Stromal cell of bone marrow (primary cell): ENCODE measurements at places on chromosomes 2 and 18.

DNA sequence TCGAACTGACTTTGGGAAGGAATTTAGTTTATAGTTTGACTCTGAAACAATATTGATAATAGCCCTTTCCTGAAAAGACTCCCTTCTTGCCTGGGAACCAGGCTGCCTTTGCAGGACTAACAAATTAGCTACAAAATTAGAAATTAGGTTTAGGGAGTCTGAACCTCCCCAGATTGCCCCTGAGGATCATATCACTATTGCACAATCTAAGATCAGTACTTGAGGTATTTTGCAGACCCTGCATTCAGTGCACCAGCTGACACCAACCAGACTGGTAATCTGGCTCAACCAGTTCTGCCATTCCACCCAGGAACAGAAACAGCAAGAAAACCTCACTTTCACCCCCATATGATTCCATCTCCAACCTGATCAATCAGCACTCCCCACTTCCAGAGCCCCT is 131.8 kb upstream of the GALNT5 start:
- no peak for DNase-seq

DNA sequence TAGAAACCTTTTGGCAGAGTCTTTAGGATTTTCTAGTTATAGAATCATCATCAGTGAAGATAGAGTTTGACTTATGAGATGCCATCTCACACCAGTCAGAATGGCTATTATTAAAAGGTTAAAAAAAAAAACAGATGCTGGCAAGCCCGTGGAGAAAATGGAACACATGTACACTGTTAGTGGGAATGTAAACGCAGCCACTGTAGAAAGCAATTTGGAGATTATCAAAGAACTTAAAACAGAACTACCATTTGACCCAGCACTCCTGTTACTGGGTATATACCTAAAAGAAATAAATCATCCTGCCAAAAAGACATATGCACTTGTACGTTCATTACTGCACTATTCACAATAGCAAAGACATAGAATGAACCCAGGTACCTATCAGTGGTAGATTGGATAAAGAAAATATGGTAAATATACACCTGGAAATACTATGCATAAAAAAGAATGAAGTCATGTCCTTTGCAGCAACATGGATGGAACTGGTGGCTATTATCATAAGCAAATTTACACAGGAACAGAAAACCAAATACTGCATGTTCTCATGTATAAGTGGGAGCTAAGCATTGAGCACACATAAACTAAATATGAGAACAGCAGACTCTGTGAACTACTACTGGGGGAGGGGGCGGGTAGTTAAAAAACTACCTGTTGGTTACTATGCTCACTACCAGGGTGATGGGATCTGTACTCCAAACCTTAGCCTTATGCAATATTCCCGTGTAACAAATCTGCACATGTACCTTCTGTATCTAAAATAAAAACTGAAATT is 279.0 kb downstream of the KIAA1328 start:
- DNase-seq = no peak

GRCh38 chr2:172955587-172955986 is 120.1 kb upstream of the MAP3K20 start:
- DNase-seq = no peak

- no peak for DNase-seq
Observed at GRCh38 chr2:175312137-175312536, 130.6 kb upstream of the ATP5MC3 start.

GRCh38 chr2:38330754-38331153 is 46.3 kb downstream of the ATL2 start:
- DNase-seq = no peak

DNA sequence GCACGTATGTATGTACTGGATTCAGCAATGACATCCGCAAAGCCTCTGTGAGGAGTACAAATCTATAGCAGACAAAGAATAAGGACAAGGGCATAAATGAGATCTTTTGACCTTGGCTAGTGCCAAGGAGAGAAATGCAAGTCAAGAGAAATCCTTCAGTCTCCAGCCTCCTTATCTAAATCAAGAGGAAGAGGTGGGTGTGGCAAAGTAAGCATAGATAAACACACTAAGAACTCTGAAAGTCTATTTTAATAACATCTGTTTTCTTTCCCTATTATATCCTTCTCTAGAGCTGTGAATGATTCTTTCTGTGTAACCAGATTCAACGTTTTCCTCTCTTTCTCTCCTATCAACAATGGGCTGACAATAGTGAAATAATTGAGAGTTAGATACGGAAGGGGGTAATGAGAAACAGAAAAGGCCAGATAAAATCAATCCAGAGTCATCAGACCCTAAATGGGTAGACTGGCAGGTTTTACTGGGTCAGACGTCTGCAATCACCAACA is 118.5 kb upstream of the ZFP36L2 start:
- no peak for DNase-seq

GRCh38 chr18:55453186-55453585 is 134.8 kb downstream of the TCF4 start:
- no peak for DNase-seq

- no peak for DNase-seq
Observed at GRCh38 chr18:4353853-4354418, 101.2 kb downstream of the DLGAP1 start.

GRCh38 chr18:78127041-78127440 is 852.6 kb upstream of the SALL3 start:
- DNase-seq = no peak

- DNase-seq = no peak
Observed at GRCh38 chr2:149858901-149859634, 271.5 kb upstream of the MMADHC start.

DNA sequence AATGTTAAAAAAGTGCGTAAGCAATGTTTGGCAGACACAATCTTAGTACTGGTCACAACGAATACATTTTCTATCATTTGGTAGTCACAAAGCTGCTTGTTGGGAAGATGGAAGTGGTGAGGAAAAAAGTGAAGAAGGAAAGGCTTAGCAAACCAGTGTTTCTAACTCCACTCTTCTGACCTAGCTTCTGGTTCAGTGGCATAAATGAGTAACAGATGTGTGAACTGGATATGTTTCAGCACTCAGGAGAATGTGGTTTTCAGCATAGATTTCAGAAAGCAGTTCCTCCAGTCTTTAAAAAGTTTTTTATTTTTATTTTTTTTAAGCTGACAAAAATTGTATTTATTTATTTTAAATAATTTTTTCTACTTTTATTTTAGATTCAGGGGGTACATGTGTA is 357.1 kb downstream of the CPS1 start:
- DNase-seq = peak; percentile 3

GRCh38 chr2:201419986-201420385 is 31.3 kb downstream of the TRAK2 start:
- DNase-seq = no peak

DNA sequence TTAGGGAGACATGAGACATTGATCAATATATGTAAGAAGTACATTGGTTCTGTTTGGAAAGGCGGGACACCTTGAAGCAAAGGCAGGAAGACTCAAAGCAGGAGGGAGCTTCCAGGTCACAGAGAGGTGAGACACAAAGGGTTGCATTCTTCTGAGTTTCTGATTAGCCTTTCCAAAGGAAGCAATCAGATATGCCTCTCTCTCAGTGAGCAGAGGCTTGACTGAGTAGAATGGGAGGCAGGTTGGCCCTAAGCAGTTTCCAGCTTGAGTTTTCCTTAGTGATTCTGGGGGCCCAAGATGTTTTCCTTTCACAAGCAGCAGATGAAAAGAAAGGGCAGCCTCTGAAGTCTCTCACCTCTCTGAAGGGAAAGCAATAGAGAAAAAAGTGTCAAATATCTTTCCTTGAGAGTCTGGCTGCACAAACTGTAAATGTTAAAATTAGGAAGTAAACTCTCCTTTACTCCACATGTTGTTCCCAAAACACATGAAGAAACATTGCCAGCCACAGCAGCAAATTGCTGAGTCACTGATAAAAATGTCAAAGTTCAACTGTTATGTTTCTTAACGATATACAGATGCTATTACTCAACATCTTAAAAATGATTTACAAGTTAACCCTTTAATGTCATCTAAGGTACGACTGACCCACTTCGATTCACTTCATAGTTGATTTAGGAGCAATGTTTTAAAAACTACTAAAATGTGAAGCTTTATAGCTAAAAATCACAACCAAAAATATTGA is 40.3 kb downstream of the CYB5A start:
- DNase-seq = no peak

- DNase-seq = no peak
Observed at GRCh38 chr2:33497221-33497650, 20.8 kb downstream of the RASGRP3 start.

- no peak for DNase-seq
Observed at GRCh38 chr2:112061840-112062239, 6.8 kb downstream of the TMEM87B start.

GRCh38 chr2:19474128-19474527 is 115.7 kb upstream of the OSR1 start:
- DNase-seq = peak; percentile 70
